ENCODE measurements at places on chromosomes 6 and 20. TPM values are rescaled to one million over a fixed set of nuclear protein-coding genes. Genes with fewer than 3 reads are reported as not detected.

GRCh38 chr6:137402143-137402680, 92.0 kb downstream of the OLIG3 start:
- no peak for DNase-seq

Gene PDYN
- not detected for total RNA-seq

DNA sequence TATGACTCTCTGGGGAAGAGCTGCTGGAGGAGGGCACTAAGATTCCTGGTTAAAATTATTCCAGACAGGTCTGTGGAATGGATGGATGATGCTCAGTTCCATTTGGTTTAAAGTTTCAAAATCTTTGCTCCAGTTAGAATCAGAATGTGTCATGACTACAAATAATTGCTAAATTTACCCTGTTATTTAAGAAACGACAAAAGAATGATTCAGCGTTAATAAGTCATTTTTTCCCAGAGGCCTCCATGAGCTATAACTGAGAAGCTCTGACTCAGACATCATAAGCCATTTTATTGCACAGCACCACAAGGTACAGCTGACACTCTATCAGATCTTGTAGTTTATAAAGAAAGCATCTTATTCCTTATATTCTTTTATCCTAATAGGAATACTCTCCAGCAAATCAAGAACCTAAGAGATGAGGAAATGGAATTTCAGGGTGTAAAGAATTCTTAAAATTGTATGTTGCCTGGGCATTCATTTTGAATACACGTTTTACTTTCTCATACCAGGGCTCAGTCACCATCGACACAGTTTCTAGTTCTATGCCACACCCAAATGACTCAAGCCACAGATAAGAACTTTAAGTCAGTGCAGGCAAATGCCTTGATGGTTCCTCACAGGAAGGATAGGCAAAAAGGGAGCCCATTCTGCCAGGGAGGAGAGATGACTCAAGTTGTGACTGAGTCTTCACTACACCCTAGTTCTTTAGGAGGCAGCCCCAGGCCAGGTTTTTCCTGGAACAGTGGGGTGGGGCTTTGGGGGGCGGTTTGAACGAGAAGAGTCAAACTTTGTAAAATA, 636.0 kb downstream of the MMUT start:
- peak; percentile 94 for DNase-seq

DNA sequence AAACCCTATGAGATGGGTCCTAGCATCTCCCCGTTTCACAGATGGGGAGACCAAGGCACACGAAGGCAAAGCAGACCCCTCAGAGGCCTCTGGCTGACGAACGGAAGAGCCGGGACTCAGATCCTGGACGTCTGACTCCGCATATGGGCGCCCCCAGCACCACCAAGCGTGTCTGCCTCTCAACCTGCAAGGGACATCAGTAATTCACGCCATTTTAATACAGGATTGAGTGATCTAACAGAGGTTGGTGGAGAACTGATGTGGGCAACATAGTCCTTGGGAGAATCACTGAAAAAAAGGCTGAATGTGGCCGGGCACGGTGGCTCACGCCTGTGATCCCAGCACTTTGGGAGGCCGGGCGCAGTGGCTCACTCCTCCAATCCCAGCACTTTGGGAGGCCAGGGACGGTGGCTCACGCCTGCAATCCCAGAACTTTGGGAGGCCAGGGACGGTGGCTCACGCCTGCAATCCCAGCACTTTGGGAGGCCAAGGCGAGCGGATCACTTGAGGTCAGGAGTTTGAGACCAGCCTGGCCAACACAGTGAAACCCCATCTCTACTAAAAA, 206.6 kb downstream of the DLL1 start:
- no peak for DNase-seq

DNA sequence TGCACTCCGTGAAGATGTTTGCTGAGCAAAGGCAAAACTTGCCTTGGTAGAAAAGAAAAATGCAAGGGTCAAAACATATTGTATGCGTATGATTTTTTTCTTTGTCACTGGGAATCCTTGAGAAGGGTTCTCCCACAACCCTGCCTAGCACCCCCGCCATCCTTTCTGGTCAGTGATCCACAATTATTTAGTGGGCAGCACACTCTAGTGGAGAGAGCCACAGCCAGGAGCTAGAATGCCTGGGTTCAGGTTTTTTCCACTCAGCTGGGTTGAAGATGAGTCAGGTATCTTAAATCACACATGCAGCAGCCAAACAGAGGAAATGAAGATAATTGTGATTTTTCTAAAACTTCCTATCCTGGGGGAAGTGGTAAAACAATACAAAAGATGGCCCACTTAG, 243.1 kb downstream of the PKHD1 start:
- no peak for DNase-seq

Gene CALHM4
- not detected for total RNA-seq

Gene FAM83D
- total RNA-seq, result 28.6 TPM

All from NCI-H460 (cell line).